Prostate gland (tissue), 2 donors: ENCODE measurements at places on chromosomes 2 and 18.

DNA sequence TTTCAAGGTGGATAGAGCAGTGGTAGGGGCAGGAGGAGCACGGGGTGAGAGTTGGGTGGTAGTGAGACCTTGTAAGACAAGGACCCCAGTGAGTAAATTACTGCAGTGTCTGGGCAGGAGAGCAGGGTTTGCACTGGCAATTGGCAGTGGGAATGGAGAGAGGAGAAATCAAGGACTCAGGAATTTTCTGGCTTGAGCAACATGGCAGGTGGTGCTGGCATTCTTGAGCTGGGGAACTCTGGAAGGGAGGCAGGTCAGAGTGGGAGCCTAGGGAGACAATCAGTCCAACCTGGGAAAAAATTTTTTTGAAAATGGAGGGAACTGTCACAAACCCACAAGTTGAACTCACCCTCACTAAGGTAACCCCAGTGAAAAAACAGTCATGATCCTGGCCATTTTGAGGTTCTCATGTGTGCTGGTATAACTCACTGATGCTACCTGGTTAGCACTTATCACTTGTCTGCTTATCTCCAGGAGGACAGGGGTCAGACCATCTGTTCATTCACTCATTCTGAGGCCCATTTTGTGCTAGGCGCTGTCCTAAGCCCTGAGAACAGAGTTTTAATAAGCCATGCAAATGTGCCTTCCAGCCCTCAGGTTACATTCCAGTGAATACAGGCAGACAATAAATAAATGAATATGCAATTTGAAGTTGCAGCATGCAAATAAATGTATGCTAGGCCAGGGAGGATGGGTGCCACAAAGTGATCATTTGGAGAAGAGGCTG, 92.2 kb upstream of the SEC11C start:
- H3K36me3 ChIP-seq: no peaks in the 10 kb centered on the region
- DNase-seq: no peak
- H3K4me3 ChIP-seq: no peak overlapping the region
- peaks cover 3% of the 10 kb centered on the region for H3K4me1 ChIP-seq
- no peak overlapping the region for H3K27ac ChIP-seq
- H3K27me3 ChIP-seq: no peaks in the 10 kb centered on the region

GRCh38 chr2:149729586-149729985, 142.0 kb upstream of the MMADHC start:
- H3K36me3 ChIP-seq: no peaks in the 10 kb centered on the region
- H3K4me1 ChIP-seq: no peaks in the 10 kb centered on the region

GRCh38 chr2:193469251-193469650, 1274.5 kb upstream of the TMEFF2 start:
- H3K27ac ChIP-seq: no peak overlapping the region
- H3K4me3 ChIP-seq: no peak overlapping the region
- H3K36me3 ChIP-seq: no peaks in the 10 kb centered on the region
- DNase-seq: no peak

DNA sequence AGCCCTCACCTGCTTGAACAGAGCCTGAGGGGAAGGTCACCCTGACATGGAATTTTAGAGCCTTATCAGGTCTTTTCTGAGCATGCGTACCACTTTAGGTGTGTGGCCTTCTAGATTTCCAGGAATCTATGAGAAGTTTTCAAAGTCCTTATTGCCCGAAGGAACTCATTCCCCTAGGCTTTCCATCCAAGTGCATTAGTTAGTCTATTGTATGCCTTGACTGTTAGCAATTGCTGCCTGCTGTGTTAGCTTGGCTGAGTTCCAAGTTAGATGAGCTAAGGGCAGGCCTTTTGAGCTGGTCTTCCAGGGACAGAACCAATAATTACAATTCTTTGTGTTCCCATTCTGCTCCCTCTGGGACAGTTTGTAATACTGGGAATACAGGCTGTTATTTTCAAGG, 30.8 kb upstream of the PUM2 start:
- no peak overlapping the region for H3K4me3 ChIP-seq
- no peak for DNase-seq
- H3K27me3 ChIP-seq: no peaks in the 10 kb centered on the region
- H3K4me1 ChIP-seq: no peaks in the 10 kb centered on the region

DNA sequence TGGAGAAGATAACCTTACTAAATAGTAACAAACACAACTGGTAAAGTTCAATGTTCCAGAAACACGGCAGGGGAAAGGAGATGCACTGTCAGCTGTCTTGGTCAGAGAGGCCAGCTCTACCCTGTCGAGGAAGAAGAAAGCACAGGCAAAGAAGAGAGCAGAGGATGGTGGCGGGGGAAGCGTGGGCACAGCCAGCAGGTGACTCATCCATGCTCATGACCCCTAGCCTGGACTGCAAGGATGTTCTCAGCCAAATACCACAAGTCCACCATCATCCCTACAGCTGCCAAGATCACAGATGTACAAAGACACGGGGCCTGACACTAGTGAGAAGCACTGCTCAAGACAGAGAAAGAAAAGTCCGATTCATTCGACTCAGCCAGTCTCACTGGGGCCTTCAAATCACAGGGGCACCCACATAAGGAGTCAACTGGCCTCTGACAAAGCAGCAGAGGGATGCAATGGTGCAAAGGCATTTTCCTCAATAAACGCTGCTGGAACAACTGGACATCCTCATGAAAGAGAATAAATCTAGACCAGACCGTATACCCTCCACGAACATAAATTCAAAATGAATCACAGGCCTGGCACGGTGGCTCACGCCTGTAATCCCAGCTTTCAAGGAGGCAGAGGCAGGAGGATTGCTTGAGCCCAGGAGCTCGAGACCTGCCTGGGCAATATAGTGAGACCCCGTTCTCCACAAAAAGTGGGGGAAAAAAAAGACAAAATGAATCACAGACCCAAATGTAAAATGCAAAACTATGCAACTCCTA, 5.6 kb downstream of the DTYMK start:
- peaks cover 4% of the 10 kb centered on the region for H3K4me1 ChIP-seq
- no peaks in the 10 kb centered on the region for H3K27me3 ChIP-seq
- no peak for DNase-seq
- no peak overlapping the region for H3K27ac ChIP-seq
- no peak overlapping the region for H3K4me3 ChIP-seq
